MCF 10A (cell line): ENCODE measurements at places on chromosomes 7 and 10.

DNA sequence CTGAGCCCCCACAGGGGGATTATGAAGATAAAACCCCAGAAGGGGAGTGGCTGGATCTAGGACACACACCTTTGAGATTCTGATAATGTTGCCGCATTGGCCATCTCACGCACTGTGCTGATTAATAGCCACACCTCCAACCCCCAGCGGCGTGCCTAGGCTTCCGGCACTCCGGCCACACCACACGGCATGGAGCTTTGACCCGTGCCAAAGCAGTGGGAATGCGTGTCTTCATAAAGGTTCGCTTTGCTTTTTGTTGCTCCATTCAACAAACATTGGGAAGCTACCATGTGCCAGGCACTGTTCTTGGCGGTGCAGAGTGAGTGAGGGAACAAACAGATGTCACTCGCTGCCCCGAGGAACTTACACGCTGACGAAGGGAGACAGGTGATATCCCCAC is 117.6 kb downstream of the TCERG1L start:
- DNase-seq: no peak

- DNase-seq: peak; percentile 44
These were observed 68.0 kb upstream of the LRRC4 start for GRCh38 chr7:128099204-128099671.

DNA sequence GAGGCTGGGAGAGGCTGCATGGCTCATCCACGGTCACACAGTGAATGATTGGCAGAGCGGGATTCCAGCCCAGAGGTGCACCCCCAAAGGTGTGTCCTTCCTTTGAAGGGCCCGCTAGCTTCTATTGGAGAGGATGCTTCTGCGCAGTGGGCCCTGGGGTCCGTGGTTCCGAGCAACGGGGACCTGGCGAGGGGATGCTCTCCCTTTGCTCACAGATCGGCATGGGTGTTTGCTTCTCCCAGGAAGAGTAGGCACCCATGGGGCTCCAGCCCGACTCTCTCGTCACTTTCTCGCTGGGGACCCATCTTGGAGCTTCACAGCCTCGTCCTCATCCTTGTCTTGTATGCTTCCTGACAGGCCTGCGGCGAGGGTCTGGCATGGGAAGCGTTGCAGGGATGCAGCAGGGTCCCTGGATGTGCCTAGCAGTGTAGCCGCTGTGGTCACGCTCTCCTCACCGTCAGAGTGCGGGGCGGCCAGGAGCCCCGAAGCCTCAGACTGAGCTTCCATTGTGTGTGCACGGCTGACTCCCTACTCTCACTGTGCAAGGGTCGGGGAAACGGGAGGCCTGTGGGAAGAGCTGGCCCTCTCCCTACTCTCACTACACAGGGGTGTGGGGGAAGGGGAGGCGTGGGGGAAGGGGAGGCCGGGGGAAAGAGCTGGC is 538.5 kb upstream of the FOXK1 start:
- DNase-seq: no peak

GRCh38 chr7:135692055-135692454 is 29.7 kb downstream of the STMP1 start:
- DNase-seq: no peak

DNA sequence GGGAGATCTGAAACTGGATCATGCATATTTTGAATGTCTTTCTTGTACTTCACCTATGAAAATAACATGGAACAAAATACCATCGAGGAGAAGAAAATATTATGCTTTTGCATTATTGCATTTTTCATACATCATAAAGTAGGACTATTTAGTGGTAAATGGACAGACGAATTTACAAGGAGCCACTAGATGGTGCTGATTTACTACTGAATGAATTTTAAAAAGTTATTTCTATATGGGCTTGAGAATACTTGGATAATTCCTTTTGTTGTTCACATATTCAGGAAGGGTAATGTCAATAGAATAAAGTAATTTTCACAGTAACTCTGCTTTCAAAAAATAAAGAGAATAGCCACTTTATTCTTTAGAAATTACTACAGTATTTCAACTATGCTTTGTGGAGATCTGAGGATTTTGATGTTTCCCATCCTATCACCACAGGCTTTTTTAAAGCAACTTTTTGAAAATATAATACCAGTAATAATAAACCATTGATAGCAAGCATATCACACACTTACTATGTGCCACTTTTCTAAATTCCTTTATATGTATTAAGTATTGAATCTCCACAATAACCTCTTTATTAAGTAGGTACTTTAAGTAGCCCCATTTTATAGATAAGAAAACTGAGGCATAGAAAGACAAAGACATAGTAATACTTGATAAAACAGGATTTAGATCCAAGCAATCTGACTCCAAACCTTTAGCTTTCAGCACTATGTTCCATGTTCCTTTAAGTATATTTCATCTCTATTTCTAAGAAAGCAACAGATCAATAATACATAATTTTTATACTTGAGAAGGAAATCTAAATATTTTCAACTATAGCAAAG is 38.6 kb downstream of the NEBL start:
- DNase-seq: peak; percentile 53

DNA sequence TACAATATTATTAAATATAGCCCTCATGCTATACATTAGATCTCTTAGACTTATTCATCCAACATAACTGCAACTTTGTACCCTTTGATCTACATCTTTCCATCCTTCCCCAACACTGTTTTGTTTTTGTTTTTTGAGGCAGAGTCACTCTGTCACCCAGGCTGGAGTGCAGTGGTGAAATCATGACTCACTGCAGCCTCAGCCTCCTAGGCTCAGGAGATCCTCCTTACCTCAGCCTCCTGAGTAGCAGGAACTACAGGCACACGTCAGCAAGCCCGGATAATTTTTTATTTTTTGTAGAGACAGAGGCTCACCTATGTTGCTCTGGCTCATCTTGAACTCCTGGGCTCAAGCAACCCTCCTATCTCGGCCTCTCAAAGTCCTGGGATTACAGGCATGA is 53.3 kb downstream of the NT5C2 start:
- DNase-seq: no peak

GRCh38 chr7:139680676-139681462 is 96.9 kb downstream of the HIPK2 start:
- peak; percentile 95 for DNase-seq

DNA sequence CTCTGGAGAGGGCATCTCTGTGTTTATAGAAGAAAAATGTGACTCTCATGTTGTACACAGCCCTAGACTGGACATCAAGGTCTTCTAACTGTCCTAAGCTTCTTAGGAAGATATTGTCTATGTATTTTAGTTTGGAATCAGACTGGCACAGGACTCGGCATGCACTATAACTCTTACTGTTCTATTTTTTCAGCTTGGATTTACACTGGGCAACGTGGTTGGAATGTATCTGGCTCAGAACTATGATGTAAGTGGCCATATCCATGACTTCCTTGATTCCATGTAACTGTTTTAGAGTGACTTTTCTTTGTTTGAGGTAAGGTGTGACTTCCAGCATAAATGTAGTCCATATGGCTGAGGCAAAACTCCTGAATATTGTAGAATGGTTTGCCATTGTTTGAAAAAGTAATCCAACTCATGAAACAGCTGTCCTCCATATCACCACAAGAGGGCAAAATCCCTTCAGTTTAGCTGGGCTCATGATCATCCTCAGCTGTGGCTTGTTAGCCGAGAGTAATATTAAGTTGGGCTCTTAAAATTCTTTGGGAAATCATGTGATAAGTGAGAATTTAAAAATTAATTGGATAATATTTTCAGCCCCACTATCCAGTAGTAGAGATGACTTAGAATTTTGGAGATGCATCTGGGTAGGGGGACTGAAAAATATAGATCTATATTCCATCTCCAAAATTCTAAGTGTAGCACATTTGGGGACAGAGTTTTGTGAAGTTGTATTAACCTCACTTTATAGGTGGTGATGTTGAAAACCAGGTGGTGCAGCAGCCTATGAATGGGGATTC is 10.4 kb downstream of the STMP1 start:
- DNase-seq: peak; percentile 77

DNA sequence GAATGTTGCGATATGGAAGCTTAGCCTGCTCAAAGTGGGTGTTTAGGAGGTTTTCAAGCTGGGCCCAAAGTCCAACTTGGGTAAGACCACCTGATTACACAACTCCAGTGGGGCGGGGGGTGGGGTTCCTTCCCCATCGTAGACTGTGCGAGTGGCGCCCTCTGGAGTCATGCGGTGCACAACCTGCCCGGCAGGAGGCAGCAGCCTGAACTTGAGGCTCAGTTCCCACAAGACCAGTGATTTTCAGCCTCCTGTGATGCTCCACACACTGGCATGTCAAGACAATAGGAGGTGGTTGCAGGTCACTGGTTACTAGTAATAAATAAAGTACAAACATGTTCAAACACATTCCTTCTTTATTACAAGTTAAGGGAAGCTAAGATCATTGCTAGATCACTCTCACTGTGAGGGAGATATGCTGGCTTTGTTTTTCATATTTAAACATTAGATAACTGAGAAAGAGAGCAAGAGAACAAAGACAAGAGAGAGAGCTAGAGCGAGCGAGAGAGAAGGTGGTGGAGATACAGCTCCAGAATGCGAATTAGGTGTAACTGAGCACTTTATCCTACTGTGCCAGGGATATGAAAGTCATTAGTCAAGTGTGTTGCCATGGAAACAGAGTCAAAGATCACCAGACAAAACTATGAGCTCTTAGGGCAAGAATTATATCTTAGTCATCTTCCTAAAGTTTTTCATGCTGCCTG is 97.4 kb upstream of the BMPER start:
- peak; percentile 59 for DNase-seq
